ENCODE measurements at places on chromosomes 16 and 17. TPM values are rescaled to one million over a fixed set of nuclear protein-coding genes. Genes with fewer than 3 reads are reported as not detected.

The FBXL16 gene
- total RNA-seq = not detected

The ITGAX gene
- 0.34 TPM for total RNA-seq

DNA sequence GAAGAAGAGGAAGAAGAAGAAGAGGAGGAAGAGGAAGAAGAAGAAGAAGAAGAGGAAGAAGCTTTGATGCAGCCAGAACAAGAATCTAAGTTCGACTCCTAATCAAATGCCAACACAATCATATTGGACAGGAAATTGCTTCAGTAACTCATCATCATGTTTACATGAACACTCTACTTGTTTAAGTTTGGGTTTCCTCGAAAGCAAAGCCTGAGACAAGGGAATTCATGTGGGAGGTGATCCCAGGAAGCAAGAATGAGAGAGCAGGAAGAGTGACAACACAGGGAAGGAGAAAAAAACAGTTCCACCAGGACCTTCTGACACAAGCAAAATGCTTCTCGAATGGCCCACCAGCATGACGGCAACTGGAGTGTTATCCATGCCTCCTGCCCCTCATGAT is 279.0 kb downstream of the PMP22 start:
- no peak for DNase-seq

DNA sequence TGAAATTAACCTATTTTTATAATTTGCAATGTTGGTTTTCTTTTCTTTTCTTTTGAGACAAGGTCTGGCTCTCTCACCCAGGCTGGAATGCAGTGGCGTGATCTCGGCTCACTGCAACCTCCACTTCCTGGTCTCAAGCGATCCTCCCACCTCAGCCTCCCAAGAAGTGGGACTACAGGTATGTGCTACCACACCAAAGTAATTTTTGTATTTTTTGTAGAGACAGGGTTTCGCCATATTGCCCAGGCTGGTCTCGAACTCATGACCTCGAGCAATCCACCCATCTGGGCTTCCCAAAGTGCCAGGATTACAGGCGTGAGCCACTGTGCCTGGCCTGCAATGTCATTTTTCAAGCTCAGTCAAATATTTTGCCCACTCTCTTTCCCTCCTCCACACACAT is 36.0 kb downstream of the MYH11 start:
- no peak for DNase-seq

- no peak for DNase-seq
These were observed 19.4 kb downstream of the PLCG2 start for GRCh38 chr16:81798311-81799137.
